ENCODE measurements at places on chromosomes 16 and 17.

- no peak for DNase-seq
Observed at GRCh38 chr16:16041196-16041892, 91.9 kb downstream of the ABCC1 start.

GRCh38 chr17:76404256-76404655, 19.8 kb downstream of the SPHK1 start:
- DNase-seq = no peak

DNA sequence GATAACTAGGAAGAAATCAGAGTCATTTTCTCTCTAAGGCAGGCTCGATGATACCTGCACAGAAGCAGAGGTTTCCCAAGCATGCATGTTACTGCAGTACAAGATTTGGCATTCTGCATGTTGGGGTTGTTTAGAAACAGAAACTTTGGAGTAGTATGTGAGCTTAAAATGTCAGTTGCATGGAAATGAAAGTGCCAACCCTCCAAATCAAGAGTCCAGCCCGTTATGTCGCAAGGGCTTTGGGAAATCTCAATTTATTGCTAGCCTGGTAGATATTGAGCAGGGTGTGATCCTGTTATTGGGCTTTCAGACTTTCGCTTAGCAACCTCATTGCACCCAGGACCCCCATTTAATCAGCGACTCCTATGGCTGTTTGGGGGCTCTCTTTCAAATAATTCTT, 490.8 kb downstream of the MAF start:
- DNase-seq = peak; percentile 54

- no peak for DNase-seq
Observed at GRCh38 chr17:42309986-42310786, 21.9 kb downstream of the STAT5A start.

DNA sequence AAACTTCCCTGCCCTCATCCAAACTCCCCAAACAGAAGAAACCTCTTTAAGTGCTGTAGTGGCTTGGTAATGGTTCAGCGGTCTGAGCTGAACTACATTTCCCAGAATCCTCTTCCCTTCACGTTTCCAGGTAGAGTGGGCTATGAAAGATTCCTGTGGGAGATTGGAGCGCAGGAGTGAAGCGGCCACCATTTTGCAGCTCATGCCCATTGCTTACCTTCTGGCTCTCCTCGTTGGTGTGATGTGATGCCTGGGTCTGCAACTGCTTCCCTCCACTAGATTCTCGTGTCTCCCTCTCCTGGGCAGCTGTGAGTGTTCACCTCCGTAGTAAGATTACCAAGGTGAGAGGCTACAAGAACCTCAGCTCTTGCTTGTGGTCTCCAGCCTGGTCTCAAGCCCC, 82.1 kb downstream of the GPR139 start:
- no peak for DNase-seq

- no peak for DNase-seq
Observed at GRCh38 chr16:3074860-3075522, 9.6 kb downstream of the IL32 start.

GRCh38 chr16:75590920-75591843, 25.0 kb downstream of the GABARAPL2 start:
- no peak for DNase-seq

- DNase-seq = no peak
Observed at GRCh38 chr16:2874032-2874911, 8.7 kb upstream of the FLYWCH2 start.

- no peak for DNase-seq
Observed at GRCh38 chr17:44919411-44919810, 4.1 kb upstream of the GFAP start.

- no peak for DNase-seq
Observed at GRCh38 chr17:45116434-45117016, 15.8 kb downstream of the PLCD3 start.

- no peak for DNase-seq
Observed at GRCh38 chr17:49969795-49970389, 902 bp downstream of the DLX4 start.

Data from suppressor macrophage treated with lipopolysaccharide for 4 hours (primary cell).